Stimulated activated CD8-positive, alpha-beta memory T cell treated with anti-CD3 and anti-CD28 coated beads, Interleukin-4, amount 100 ng/mL, for 24 hours (primary cell): ENCODE measurements at places on chromosomes 6 and 20.

GRCh38 chr6:97029552-97029951 lies 105.0 kb downstream of the KLHL32 start:
- no peak for DNase-seq

DNA sequence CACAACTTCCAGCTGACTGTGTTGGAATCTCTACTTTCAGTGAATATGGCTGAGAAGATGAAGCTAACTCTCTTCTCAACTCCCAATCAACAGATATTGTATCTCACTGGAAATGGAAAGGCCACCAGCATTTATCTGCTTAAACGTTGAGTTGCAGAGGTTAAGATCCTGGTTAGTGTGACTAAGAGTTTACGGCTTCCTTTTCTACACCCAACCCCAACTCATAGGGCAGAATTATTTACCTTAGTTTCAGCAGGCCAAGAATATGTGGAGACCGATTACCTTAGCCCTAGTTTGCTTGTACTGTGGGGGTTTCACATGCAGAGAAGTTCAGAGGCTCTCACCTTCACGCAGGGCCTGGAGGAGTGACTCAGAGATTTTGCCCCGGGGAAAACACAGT lies 1026.6 kb downstream of the EYS start:
- no peak for DNase-seq

DNA sequence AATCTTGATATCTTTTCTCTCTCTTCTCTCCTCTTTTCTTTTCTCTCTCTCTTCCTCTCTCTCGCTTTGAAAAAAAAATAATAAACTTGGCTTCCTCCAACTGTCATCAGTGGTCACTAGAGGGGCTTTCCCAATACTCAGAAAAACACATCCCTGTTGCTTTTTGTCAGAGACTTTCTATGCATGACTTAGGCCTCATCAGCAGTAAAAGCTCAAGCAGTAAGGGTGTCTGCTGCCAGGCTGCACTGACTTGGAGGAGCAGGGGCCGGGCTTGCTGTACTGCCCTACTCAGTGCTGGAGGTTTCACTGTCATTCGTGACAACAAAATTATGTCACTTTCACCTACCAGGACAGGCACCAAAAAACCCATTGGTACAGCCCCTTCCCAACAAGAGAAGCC lies 272.0 kb downstream of the ADGB start:
- no peak for DNase-seq

DNA sequence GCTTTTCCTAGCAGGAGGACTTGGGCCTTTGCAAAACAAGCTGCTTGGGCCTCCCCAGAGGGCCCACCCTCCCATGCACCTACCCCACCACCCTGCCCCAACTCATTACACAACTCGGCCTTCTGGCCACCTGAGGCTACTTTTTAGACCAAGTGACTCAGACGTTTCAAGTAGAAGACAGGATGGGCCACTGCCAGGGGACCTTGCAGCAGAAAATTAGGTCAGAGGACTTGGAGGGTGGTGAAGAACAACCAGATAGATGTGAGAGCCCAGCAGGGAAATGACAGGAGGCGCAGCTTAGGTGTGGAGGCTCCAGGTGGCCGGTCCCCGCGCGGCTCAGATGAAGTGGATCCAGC lies 1.4 kb downstream of the PPP1R3D start:
- no peak for DNase-seq

- no peak for DNase-seq
These were observed 5.5 kb downstream of the RFPL4B start for GRCh38 chr6:112352607-112353006.

DNA sequence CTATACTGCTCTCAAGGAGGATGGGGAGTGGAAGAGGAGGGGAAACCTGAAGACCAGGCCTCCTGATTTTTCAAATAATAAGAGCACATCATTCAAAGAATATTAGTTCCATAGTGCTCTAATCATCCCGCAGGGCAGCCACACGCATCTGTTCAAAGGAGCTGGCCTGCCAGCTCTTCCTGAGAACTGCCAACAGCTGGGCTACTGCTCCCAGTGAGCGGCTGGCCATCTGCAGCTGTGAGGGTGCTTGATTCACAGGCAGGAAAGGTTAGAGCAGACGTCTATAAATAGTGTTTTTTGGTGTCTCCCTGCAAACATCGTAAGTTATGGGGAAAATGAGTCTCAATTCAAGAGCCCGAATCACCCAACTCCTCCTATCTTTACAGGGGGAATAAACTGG lies 17.3 kb downstream of the NSFL1C start:
- no peak for DNase-seq

GRCh38 chr6:29628419-29629281 lies 4.3 kb downstream of the GABBR1 start:
- no peak for DNase-seq

DNA sequence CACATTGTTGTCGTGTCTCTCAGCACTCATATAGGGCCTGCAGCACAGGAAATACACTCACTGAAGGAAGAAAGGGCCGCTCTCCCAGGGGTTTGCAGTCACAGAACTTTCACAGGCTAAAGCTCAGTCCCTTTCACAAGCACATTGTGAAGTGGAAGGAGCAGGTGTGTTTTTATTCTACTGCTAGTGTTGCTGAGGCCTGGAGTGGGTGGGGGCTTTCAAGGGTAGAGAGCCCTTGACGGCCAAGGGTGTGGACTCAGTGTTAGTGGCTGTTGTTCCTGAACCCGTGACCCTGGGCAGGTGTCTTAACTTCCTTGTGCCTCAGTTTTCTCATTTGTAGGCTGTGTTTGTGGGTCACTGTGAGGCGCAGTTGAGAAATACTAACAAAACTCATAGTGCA lies 66.2 kb upstream of the SLC22A1 start:
- DNase-seq: no peak

DNA sequence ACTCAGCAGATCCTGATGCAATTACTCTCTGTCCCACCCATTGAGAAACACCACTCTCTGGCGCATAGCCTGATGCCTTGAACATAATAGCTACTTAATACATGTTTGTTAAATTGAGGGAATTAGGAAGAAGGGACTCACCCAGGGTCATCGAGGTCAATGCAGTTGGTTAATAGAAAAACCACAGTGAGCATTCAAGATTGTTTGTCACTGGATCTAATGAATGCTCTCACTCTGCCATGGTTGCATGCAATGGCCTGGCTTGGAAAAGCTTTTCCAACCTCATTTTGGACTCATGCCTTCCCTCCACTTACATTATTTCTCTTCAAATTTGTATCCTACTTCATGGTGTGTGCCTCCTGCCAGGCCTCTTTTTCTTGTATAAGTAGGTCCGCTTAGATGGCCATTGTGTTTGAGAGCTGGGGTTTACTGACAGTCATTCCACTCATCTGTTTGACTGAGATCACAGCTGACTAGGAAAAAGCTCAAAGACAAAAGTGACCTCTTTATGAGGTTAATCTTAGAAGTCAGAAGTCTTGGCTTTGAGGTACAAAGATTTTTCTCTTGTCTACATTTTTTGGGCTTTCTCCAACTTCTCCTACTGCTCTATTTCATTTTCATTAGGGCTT lies 154.8 kb upstream of the RAB32 start:
- DNase-seq: no peak

DNA sequence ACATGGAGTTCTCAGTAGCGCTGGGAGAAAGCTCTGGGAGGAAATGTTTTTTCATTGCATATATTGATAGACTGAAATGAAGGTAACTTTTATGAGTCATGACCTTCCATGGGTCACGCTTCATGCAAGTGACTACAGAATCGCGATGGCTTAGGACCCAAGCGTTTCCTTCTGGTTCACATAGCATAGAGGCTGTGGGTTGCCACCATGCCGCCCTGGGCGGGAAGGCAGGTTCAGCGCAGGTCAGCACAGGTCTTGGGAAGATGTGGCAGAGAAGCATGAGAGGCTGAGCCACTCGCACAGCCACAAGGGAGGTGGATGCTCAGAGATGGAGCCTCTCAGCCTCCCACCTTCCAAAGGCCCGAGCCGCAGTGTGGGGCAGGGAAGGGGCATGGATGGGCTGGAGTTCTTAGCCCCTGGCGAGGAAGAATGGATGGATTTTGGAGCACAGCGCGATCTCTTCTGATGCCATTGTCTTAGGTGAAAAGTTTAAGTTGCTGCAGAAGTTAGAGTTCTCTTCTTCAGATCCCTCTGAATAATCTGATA lies 219.5 kb downstream of the SMOC2 start:
- no peak for DNase-seq

GRCh38 chr6:37311741-37312473 lies 41.9 kb upstream of the RNF8 start:
- DNase-seq: no peak

GRCh38 chr6:10268611-10269310 lies 146.1 kb downstream of the TFAP2A start:
- DNase-seq: no peak
